Right atrium auricular region (tissue), 2 donors: ENCODE measurements at places on chromosomes 5 and 9.

DNA sequence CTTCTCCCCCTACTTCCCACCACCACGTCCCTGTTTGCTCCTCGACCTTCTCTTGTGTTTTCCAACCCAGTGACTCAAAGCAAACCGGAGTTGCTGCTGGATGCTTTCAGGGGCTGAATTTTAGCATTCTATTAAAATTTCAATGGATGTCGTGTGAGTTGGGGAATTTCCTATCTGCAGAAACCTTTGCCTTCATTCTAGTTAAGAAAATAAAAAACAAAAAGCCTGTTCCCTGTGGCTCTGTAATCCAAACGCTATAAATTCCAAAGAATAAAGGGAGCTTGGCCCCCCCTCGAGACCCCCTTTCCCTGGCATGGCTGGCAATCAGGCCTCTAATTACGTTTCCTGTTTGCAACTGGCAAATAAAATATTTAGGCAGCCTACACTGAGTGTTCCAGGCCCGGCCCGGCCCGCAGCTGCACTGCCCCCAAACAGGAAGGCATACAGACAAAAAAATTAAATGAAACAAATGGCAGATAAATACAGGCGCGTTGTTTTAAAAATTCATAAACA lies 139.4 kb upstream of the PPP1R26 start:
- DNase-seq = no peak

- no peak for DNase-seq
Measured at GRCh38 chr9:470552-471194, 256.0 kb downstream of the DOCK8 start.

- no peak for DNase-seq
Measured at GRCh38 chr5:14251733-14252132, 108.6 kb downstream of the TRIO start.

GRCh38 chr5:158212917-158213316 lies 354.0 kb upstream of the CLINT1 start:
- no peak for DNase-seq

DNA sequence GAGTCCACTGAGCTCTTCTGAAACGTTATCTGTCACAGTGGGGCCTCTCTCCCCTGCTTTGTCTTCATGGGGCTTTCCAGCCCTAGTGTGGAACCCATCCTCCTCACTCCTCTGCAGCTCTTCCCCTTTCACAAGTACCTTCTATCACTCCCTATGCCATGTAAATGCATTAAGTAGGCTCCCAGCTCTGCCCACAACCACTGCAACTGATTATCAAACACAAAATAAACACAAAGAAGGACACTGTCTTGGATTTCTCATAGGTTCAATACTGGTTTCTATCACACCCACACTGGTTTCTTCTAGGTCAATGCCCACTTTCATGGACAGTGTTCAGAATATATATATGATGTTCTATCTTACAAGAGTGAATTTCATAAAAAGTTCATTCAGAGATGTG lies 139.4 kb downstream of the GNAQ start:
- DNase-seq = no peak

GRCh38 chr5:30453168-30453567 lies 740.3 kb upstream of the CDH6 start:
- DNase-seq = no peak

- DNase-seq = no peak
Measured at GRCh38 chr9:113559834-113560800, 96.6 kb downstream of the RGS3 start.

DNA sequence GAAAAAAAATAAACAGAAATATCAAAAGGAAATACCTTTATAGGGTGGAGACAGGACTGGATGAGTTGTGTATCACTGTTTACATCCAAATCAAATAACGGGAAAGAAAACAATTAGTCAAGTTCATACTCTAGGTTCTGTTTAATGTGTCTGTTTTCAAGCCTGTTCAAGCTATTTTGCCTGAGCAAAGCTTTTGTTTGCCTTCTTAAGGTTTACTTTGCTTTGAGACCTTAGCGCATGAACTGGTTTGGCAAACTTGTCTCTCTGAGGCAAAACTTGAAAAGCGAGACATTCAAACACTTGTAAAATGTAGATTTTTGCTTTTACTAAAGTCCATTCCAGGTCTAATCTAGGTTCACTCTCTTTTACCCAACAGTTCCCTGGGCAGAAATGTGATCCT lies 174.1 kb upstream of the RFX3 start:
- DNase-seq = no peak

GRCh38 chr5:166562246-166562645 lies 1729.2 kb upstream of the WWC1 start:
- DNase-seq = no peak

GRCh38 chr5:20494706-20495105 lies 506.7 kb upstream of the CDH18 start:
- no peak for DNase-seq

- DNase-seq = no peak
Measured at GRCh38 chr5:121288781-121289180, 562.9 kb upstream of the FTMT start.

DNA sequence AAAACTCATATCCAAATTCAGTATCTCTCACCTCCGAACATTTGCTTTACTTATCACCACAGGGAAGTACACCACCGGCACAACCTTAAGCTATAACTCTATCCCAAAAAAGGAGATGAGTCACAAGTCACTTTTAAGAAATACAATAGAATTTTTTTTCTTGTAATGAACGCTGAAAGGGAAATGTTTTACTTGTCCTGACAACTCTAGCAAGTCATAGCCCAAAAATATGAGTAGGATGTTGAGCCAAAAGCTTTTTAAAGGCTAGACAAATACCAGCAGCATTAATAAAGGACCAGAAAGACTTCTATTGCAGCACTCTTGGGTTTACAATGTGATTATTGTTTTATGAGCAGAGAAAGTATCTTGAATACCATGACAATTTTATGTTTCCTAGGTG lies 147.3 kb upstream of the FST start:
- no peak for DNase-seq

GRCh38 chr5:82911910-82912309 lies 165.3 kb downstream of the TMEM167A start:
- no peak for DNase-seq

GRCh38 chr5:151624476-151624875 lies 33.3 kb upstream of the FAT2 start:
- no peak for DNase-seq

DNA sequence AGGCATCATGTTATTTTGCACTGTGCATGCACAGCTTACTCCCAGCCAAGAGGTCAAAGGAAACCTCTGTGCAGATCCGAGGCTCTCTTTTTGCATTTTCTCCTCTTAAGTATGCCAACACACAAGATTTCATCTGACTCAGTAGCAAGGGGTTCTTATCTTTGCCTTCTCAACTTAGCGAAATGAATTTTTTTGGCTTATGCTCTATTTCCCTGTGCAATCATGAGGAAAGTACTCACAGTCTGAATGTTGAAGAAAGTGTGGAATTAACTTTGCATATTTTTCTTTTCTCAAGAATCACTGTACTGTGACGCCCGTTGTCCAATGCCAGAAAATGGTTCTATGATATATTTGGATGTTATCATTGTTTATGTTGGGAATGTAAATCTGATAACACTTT lies 173.5 kb upstream of the FBXL7 start:
- no peak for DNase-seq

- DNase-seq = no peak
Measured at GRCh38 chr5:94196953-94197352, 421.5 kb downstream of the KIAA0825 start.

- DNase-seq = no peak
Measured at GRCh38 chr5:10684303-10685086, 76.5 kb downstream of the DAP start.

GRCh38 chr9:92775466-92775865 lies 10.8 kb upstream of the BICD2 start:
- DNase-seq = no peak

GRCh38 chr5:56699538-56699937 lies 115.8 kb upstream of the MAP3K1 start:
- no peak for DNase-seq

- DNase-seq = no peak
Measured at GRCh38 chr9:124323904-124324303, 66.2 kb downstream of the NEK6 start.

DNA sequence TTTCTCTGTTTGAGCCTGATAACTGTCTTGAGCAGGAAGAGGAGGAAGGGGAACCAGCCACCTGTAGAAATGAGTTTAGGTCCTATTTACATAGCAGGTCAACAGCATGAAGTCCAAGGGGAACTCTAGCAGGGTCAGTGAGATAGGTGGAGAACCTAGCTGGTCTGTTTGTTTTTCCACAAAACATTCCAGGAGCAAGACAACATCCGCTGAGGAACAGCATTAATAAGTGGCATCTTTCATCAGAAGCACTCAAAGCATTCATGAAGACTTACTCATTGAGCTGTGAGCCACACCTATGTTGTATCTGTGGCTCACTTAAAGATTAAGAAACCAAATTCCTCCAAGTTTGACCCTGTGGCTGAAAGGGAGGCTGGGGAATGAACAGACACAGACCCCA lies 115.9 kb downstream of the ACTBL2 start:
- no peak for DNase-seq

DNA sequence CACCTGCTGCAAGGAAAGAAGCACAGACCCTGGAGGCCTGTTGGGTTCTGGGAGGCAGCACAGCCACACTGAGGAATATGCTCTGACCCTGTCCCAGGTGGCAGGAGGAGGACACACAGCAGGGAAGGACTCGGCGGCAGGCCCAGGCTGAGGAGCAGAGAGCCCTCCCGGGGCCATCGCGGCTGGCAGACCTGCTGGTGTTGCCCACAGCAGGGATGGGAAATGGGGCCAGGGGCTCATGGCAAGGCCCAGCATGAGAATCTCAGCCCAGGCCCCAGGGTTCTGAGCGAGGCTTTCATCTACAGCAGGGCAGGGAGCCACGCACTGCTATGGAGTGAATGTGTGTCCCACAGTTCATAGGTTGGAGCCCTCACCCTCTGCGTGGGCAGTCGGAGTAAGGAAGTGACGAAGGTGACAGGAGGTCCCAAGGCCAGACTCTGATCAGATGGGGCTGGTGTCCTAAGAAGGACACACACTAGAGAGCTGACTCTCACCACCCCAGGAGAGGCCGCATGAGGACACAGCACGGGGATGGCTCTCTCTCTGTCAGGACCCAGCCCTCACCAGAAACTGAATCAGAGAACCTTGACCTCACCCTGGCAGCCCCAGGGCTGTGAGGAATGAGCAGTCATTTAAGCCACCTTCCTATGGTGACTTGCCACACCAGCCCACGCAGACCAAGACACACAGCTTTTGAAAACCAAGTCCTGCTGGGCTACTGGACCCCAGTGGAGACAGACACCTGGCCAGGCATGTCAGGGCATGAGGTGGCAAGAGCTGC lies 10.3 kb upstream of the GPSM1 start:
- no peak for DNase-seq

GRCh38 chr9:90007516-90008440 lies 403.0 kb downstream of the GADD45G start:
- DNase-seq = no peak

DNA sequence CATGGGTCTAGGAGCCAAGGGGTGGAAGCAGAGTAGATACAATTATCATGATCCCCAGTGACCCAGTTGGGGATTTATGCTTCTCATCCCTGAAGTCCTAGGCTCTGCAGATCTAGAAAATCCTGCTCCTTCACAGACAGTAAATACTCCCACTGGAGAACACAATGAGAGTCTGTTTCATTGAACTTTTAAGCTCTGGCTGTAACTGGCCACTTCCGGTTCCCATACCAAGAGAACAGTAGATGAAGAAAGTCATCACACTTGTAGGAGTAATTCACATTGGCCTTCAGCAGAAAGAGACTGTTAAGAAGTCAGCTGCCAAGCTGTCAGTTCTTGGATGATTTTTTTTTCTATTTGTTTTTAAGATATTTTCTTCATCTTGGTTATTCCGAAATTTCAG lies 597.1 kb downstream of the ACTL7B start:
- no peak for DNase-seq

DNA sequence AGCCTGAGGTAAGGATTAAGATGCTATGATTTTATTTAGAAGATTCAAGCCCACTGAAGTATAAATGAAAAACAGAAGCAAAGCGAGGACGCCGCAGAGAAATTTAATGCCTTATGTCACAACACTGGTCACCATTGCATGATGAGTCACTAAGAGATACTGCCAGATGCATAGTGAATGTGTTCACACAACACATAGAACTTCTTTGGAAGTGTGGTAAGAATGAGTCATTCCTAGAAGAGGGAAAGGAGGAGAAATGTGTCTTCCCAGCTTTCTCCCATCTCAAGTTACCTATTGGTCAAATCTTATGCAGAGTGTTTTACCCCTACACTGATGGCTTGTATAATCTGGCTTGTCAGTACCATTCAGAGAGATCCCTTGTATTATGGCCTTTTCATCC lies 465.3 kb upstream of the ARRDC3 start:
- no peak for DNase-seq

- DNase-seq = no peak
Measured at GRCh38 chr9:134935056-134935640, 17.4 kb upstream of the FCN1 start.

GRCh38 chr9:89884356-89885083 lies 279.7 kb downstream of the GADD45G start:
- DNase-seq = peak; percentile 76

DNA sequence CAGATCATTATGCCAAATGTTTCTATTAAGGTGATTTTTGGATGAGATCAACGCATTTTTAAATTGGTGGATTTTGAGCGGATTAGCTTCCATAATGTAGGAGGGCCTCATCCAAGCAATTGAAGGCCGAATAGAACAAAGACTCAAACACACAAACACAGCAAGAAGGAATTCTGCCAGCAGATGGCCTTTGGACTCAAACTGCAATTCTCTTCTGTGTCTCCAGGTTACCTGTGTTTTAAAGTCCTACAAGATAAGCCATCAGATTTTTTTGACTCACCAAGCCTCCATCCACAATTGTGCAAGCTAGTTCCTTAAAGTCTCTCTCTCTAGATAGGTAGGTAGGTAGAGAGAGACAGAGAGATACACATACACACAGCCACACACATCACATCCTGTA lies 25.5 kb downstream of the CDH6 start:
- DNase-seq = no peak

- DNase-seq = no peak
Measured at GRCh38 chr9:101931756-101932155, 193.3 kb upstream of the GRIN3A start.

- peak; percentile 95 for DNase-seq
Measured at GRCh38 chr9:35116898-35117551, 1.4 kb upstream of the ATOSB start.

GRCh38 chr5:113246361-113246870 lies 188.4 kb downstream of the TSSK1B start:
- peak; percentile 68 for DNase-seq

DNA sequence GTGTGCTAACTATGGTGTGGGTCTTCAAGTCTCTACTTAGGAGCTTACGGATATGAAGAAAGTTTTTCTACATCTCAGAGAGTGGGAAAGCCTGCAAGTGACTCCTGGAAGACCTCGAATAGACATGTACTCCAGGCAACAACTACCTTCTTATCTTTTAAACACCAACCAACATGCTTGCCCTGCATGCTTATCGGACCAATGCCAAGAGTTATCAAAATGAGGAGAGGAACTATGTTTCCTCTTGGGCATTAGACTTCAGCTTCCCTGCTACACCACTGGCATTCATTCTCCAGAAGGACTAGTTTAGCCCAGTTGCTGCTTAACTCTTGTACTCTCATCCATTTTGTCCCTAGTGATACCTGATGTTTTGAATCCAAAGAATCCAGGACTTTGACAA lies 74.7 kb upstream of the MAN2A1 start:
- no peak for DNase-seq

GRCh38 chr9:18905883-18906629 lies 127.0 kb downstream of the SAXO1 start:
- no peak for DNase-seq

- no peak for DNase-seq
Measured at GRCh38 chr9:13728131-13728530, 448.6 kb upstream of the MPDZ start.

- no peak for DNase-seq
Measured at GRCh38 chr5:132410451-132411303, 41.2 kb downstream of the SLC22A5 start.
